ENCODE measurements at places on chromosomes 2 and 18.

DNA sequence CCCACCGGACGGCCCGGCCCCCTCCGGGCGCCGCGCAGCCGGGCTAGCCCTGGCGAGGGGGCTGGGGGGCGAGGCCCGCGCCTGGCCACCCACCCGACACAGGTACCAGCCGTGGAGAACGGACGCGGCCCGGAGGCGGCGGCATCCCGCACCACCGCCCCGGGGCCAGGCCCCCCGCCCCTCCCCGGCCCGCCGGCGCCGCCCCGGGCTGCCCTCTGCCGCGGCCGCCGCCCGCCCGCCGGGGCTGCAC, 405 bp downstream of the SOS1 start:
- no peak for DNase-seq

DNA sequence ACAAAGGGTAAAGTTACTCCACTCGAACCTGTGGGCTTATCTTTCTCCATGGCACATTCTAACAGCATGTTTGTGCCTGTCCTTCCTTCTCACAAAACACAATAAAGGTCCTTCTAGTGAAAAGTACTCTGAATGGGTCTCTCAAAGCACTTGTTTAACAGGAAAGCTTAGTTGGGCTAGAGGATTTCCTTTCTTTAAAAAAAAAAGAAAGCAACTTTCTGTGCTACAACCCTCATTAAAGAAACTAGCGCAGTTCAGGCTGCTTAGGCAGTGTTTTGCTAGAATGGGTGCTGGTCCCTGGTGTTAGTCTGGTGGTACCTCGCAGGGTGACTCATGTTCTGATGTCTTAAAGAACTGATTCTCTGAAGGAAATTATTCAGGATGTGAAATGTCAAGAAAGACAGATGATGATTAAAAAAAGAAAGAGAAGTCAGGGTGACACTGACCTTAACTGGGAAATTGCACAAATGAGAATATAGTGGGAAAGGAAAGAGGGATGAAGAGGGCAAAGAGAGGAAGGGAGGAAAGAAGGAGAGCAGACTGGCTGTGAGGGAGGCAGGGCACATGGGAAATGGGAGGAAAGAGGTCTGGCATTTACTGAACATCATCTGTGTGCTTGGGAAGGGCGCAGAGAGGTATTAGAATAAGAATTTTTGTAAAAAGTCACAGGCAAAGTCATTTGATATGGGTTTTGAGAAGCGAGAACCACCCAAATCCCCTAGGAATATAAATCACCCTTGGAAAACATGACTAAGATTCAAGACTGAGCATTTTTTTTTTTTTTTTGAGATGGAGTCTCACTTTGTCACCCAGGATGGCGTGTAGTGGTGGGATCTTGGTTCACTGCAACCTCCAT, 74.9 kb downstream of the ATP8B1 start:
- no peak for DNase-seq

DNA sequence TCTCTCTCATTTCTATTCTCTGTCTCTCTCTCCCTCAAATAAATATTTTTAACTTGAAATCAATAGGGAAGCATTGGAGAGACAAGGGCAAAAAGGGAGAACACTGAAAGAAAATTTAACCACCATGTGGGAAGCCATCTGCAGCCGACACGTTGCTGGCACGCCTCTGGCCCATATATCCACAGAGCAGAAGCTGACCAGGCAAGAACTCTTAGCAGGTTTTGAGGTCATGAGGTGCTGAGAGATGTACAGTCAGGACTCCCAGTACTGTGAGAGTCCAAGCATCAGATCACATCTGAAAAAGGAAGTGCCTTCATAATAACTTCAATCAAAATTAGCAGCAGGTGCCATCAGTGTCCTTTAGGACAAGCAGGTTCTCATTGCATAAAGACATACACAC, 156.6 kb downstream of the AKAIN1 start:
- DNase-seq, result no peak

DNA sequence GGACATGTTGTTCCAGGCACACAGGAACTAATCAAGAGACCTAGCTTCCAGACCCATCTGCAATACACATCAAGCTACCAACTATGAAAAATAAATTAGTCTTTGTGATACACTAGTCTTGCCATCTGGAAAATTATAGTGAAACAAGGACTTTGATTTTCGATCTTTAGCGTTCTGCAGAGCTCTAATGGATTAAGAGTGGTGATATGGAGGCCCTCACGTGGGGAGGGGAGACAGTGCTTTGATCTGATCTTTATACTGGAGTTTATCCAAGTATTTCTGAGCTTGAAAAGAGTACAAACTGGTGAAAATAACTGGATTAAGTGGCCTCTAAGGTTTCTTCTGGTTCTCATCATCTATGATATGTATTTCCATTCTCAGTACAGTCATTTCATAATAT, 273.4 kb upstream of the CDH7 start:
- no peak for DNase-seq

DNA sequence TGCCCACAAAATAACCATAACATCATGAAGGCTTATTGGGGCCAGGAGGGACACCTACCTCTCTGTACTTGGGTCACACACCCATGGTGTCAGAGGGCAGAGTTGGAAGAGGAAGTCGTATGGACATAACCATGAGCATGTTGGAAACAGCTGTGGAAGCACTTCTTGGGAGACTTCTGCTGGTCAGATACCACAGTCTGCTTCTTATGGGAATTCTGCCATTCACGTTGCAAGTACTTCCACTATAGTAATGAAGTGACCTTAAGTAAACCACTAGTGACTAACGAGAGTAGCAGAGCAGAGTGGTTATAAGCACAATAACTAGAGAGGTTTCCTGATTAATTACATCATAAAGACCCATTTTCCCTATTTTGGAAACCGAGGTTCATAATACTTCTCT, 61.1 kb upstream of the TFPI start:
- no peak for DNase-seq

GRCh38 chr2:206887745-206888144, 51.6 kb upstream of the CPO start:
- DNase-seq, result no peak

- DNase-seq, result no peak
Measured at GRCh38 chr2:66561645-66562303, 126.8 kb downstream of the MEIS1 start.

GRCh38 chr2:21696900-21697299, 573.1 kb downstream of the TDRD15 start:
- no peak for DNase-seq

- no peak for DNase-seq
Measured at GRCh38 chr2:158993030-158993429, 24.6 kb downstream of the TANC1 start.

- DNase-seq, result no peak
Measured at GRCh38 chr2:148298196-148298595, 277.3 kb downstream of the MBD5 start.

- DNase-seq, result no peak
Measured at GRCh38 chr2:112317303-112318158, 42.1 kb downstream of the ZC3H6 start.

DNA sequence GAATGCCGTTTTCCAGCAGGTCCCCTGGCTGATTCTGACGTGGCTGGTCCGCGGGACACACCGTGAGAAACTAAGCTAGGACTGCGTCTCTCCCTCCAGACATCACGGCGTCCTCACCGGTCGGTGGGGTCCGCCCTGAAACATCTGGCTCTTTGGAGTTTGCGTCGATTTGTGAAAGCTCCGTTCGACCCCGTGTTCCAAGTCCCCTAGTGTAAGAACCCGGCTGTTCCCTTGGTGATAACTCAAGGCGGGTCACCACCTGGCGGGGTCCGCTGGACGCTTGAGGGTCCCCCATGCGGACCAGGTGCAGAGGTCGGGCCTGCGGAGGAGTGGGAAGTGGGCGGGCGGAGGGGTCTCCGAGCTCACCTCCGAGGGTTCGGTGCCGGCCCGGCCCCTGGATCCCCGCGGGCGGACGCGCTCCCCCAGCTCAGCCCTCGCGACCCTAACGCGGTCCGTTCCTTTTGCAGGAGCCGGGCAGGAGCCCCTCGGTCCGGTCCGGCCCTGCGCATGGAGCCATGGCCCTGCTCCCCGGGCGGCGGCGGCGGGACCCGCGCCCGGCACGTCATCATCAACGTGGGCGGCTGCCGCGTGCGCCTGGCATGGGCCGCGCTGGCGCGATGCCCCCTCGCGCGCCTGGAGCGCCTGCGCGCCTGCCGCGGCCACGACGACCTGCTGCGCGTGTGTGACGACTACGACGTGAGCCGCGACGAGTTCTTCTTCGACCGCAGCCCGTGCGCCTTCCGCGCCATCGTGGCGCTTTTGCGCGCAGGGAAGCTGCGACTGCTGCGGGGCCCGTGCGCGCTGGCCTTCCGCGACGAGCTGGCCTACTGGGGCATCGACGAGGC, 65.6 kb downstream of the KCNG2 start:
- no peak for DNase-seq

GRCh38 chr2:61557381-61557780, 19.2 kb upstream of the XPO1 start:
- no peak for DNase-seq

- DNase-seq, result no peak
Measured at GRCh38 chr2:235165631-235166030, 213.8 kb downstream of the SH3BP4 start.

- DNase-seq, result no peak
Measured at GRCh38 chr2:229111744-229112143, 159.3 kb downstream of the PID1 start.

- DNase-seq, result no peak
Measured at GRCh38 chr2:239203443-239204135, 197.2 kb downstream of the HDAC4 start.

GRCh38 chr2:22854588-22854987, 530.4 kb upstream of the KLHL29 start:
- DNase-seq, result no peak

DNA sequence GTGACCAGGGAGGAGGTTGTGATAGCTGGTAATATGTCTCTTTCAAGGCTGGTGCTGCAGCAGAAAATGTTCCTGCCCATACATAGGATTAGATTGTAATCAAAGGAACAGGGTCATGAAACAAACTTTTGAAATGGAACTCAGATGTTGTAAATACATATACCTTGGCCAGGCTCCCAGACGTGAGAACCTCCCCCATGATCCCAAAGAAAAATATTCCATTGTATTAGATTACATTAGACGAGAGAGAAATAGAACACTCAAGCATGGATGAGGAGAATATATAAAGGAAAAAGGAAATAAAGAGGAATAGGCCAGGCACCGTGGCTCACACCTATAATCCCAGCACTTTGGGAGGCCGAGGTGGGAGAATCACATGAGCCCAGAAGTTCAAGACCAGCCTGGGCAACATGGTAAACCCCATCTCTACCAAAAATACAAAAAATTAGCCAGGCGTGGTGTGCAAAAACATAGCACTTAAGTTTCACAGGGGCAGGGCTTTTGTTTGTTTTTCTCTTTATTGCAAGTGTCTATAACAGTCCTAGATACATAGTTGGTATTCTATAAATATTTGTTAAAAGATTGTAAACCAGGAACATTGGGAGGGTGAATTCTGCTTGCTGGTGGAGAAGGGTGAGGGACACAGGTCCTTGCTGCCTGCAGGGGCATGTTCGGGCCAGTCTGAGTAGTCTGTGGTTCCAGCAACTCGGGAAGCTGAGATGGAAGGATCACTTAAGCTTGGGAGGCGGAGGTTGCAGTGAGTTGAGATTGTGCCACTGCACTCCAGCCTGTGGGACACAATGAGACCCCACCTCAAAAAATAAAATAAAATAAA, 52.8 kb downstream of the RPL37A start:
- DNase-seq, result no peak

- DNase-seq, result no peak
Measured at GRCh38 chr18:46211816-46212215, 107.6 kb downstream of the HAUS1 start.

GRCh38 chr2:160064916-160065315, 2.5 kb upstream of the PLA2R1 start:
- no peak for DNase-seq

DNA sequence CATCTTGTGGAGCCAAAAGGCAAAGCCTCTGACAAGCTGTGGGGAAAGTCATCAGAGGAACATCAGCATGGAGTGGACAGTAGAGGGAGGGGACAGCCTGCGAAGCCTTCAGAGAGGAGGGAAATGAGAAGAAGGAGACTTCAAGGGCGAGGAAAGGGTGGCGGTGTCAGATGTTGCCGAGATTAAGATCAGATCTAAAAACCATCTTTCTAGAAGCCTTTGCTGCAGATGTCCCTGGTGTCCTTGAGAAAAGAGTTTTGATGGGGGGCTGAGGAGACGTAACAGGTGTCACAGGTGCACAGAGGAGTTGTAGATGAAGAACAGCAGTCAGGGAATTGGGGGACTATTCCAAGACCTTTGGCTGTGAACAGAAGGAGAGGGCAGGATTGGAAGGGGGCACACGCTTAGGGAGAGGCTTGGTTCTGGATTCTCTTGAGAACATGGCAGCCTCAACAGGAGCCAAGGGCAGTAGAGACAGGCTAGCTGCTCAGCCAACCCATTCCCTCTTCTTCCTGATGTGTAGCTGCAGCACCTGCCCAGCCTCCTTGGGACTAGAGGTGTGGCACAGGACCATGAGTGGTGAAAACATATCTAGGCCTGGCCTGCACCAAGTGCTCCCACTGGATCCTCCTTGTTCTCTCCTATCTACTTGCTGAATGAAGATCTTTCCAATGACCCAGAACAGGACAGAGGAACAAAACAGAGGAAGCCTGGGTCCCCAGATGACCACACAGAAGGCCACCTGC, 22.7 kb upstream of the NCL start:
- DNase-seq, result no peak

- no peak for DNase-seq
Measured at GRCh38 chr2:169159686-169160085, 90.3 kb downstream of the DHRS9 start.

GRCh38 chr18:55247032-55247431, 287.8 kb upstream of the CCDC68 start:
- no peak for DNase-seq

DNA sequence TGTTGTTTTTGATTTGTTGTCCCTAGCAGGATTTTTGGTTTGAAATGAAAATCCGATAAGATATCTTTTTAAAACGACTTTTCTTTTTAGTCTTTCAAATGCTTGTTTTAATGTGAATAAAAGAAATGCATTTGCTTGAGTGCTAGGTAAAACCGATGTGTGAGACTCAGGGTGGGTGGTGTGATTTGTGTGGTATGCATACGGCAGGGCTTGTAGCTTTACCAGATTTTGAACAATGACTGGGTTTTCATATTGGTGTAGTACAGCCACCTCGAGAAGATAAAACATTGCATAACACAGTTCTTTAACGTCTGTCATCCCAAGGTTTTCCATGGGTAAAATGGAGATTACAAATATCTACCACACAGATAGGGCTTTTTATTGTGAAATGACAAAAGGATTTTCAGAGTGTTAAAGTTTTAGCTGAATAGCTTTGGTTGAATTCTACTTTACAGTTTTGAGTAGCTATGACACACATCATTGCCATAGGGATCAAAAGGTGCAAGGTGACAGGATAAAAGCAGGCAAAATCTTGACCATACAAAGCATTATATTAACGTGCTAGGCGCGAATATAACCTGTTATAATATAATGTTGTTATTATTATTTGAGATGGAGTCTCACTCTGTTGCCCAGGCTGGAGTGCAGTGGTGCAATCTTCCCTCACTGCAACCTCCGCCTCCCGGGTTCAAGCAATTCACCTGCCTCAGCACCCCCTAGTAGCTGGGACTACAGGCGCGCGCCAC, 824 bp upstream of the ZNF638 start:
- DNase-seq, result no peak

DNA sequence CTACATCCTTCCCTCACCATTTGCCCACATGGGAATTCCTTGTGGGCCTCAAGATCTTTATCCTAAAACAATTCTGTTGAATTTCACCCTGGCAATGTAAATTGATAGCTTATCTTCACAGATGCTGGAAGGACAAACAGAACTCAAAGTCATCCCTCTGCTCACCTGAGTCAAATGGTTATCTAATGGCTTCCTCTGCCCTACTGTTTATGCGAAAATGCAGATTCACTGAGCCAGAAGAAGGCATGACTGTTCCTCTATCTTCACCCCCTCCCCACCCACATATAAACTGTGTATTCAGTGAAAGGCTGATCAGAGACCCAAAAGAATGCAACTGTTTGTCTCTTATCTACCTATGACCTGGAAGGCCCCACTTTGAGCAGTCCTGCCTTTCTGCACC, 43.9 kb upstream of the VWA3B start:
- no peak for DNase-seq

All from CD4-positive, alpha-beta T cell treated with Interleukin-1 beta for 1 hour (primary cell).